ENCODE measurements at places on chromosomes 4 and X.

- no peak for DNase-seq
Measured at GRCh38 chrX:37847733-37848197, 394 bp upstream of the DYNLT3 start.

DNA sequence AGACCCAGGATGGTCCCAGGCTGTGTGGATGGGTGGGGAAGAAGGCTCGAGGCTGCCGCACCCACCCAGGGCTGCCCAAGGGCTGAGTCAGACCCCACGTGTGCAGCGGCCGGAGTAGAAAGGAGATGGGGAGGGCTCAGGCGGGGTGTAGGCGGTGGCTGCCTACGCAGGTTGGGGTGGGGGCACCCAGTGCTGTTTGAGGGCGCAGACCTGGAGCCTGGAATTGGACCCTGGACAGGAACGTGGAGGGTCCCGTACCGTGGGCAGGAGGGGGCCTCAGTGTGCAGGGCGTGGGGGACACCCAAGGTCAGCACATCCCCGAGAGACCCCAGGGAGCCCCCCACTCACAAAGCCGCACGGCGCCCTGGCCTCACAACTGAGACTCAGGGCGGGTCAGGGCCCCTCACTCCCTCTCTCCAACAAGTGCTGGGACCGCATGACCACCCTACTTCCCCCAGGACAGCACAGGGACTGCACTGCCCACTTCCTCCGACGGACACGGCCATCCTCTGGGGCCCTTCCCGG lies 79.9 kb downstream of the FAM53A start:
- DNase-seq, result no peak

DNA sequence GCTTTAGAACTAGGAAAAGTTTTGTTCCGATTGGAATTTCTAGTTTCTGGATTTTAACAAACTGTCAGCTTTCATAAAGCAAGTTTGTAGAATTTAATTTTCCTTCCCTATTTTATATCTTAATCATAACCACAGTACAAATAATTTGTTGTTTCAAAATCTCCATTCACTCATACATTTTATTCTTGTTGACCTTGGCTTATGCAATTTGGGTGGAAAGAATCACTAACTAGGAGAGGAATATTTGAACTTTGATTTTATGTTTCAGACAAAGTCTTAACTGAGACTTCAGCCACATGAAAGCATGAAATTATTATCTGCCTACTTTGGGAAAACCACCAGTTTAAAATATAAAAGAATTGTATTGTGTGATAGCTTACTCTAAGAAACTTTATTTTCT lies 427.9 kb downstream of the SPRY1 start:
- DNase-seq, result no peak

GRCh38 chr4:176814770-176815169 lies 22.0 kb upstream of the VEGFC start:
- DNase-seq, result no peak

- DNase-seq, result no peak
Measured at GRCh38 chrX:26442340-26442739, 226.4 kb downstream of the MAGEB5 start.

- DNase-seq, result no peak
Measured at GRCh38 chrX:38089173-38089982, 83.0 kb downstream of the SYTL5 start.

Measured in AG09319 (cell line).